Activated naive CD4-positive, alpha-beta T cell (primary cell): ENCODE measurements at places on chromosomes 13 and 19.

- DNase-seq: no peak
Measured at GRCh38 chr19:16628984-16629691, 1.1 kb upstream of the MED26 start.

- no peak for DNase-seq
Measured at GRCh38 chr19:19296953-19297689, 23.2 kb downstream of the SUGP1 start.

DNA sequence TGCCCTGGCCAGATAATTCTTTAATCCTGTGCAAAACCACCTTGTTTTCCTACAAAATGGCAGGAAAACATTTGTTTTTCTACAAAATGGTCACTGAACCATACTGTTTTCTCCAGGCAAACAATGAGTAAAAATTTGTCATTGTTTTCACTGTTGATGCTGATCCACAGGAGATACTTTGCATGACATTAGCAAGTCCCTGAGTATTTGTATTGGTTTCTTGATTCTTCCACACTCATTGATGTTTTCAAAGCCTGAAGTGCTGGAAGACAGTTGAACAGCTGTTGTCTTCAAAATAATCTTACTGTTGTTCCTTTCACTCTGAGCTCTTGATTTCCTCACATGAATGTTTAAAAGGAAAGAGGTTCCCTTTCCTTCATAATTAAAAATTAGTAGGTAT, 123.1 kb upstream of the HTR2A start:
- DNase-seq: no peak

DNA sequence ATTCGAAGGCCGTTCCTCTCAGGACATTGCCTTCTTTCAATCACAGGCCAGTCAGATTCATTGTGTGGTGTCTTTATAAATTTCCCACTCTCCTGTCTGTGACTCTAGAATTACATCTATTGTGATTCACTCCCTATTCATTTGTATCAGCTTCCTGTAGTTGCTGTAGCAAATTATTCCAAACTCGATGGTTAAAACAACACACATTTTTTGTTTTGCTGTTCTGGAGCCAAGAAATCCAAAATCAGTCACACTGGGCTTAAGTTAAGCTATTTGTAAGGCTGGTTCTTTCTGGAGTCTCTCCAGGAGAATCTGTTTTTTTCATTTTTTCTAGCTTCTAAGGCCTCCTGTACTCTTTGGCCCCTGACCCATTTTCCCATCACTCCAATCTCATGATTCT, 1487.0 kb upstream of the SLC10A2 start:
- DNase-seq: no peak

GRCh38 chr19:734716-735115, 16.2 kb upstream of the MISP start:
- DNase-seq: no peak

GRCh38 chr19:55703790-55704215, 28.8 kb downstream of the EPN1 start:
- peak; percentile 26 for DNase-seq

DNA sequence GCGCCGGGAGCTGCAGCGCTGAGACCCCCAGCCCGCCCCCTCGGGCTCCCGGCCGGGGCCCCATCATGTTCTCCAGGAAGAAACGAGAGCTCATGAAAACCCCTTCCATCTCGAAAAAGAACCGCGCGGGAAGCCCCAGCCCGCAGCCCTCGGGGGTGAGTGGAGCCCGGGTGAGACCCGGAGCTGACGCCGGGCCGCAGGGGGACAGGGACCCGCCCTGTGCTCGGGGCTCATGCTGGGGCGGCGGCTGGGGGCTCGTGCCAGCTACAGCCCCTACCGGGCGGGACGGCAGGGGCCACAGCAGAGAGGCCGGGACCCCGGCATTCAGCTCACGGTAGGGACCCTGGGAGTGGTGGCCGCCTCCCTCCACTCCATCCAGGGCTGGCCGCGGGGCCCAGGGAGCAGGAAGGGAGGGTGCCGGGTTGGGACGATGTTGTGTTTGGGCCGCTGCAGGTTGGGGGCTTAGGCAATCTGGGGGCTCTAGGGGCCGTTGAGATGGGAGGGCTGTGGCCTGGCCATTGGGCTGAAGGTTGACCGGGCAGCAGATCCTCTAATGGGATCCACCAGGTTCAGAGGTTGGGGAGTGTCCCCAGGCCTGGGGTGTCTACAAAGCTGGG, 482 bp downstream of the ARHGAP45 start:
- DNase-seq: no peak

GRCh38 chr19:19034204-19034624, 811 bp downstream of the ARMC6 start:
- peak; percentile 14 for DNase-seq

- no peak for DNase-seq
Measured at GRCh38 chr19:13574933-13575332, 68.7 kb upstream of the CACNA1A start.

GRCh38 chr13:53165261-53165660, 136.6 kb downstream of the OLFM4 start:
- DNase-seq: no peak

GRCh38 chr19:10402441-10403038, 802 bp downstream of the CDC37 start:
- no peak for DNase-seq
